CD4-positive, alpha-beta T cell treated with Interleukin-17A for 1 hour (primary cell): ENCODE measurements at places on chromosomes 11 and 22.

GRCh38 chr11:47415949-47416472 lies 7.6 kb downstream of the SLC39A13 start:
- DNase-seq: no peak

- no peak for DNase-seq
These were observed 384.1 kb downstream of the LUZP2 start for GRCh38 chr11:24880962-24881361.

GRCh38 chr22:28012832-28013460 lies 93.9 kb upstream of the PITPNB start:
- DNase-seq: no peak

- DNase-seq: no peak
These were observed 71.4 kb downstream of the CTSC start for GRCh38 chr11:88266157-88266556.

DNA sequence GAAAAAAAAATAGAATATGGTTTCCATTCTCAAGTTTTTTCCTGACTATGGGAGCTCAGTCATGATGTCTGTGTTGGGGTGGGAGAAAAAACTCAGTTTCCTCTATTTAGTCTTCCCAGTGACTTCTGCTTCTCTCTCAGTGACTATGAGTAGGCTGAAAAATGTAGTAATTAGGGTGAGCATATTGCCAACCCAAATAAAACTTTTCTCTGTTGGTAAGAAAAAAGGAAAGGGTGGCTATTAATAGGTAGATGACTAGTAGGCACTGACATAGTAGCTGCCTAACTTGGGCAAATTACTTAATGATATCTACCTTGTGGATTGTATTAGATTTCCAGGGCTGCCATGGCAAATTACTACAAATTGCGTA lies 34.2 kb upstream of the BIRC3 start:
- no peak for DNase-seq

DNA sequence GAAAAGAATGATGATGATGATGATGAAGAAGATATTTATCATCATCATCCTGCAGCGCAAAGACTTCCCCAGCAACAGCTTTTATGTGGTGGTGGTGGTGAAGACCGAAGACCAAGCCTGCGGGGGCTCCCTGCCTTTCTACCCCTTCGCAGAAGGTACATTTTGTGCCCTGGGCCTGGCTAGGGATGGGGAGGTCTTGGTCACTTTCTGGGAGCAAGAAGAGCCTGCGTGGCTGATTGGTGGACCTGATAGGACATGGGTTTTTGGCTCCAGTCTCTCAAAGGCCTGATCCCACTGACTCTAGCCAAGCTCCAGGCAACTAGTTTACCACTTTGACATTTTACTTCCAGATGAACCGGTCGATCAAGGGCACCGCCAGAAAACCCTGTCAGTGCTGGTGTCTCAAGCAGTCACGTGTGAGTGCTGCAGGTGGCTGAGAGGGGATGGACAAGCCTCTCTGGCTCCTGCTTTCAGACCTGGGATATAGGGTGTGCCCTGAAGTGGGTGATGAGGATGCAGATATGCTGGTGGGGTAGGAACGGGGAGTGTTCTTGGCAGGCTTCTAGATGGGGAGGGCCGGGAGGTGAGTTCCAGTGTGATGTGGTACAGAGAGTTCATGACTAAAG lies 5.3 kb downstream of the SIDT2 start:
- DNase-seq: no peak

GRCh38 chr11:26095340-26095739 lies 236.6 kb upstream of the ANO3 start:
- no peak for DNase-seq
